GF-D8 (cell line): ENCODE measurements at places on chromosomes 2 and 18.

GRCh38 chr18:57603871-57604270 lies 17.4 kb upstream of the FECH start:
- DNase-seq: no peak

GRCh38 chr2:38560092-38560491 lies 42.6 kb downstream of the HNRNPLL start:
- DNase-seq: no peak

- no peak for DNase-seq
Measured at GRCh38 chr18:61690418-61691138, 202.2 kb downstream of the RNF152 start.

- peak; percentile 99 for DNase-seq
Measured at GRCh38 chr18:63098018-63098981, 221.3 kb downstream of the BCL2 start.

GRCh38 chr18:25669741-25670140 lies 317.8 kb upstream of the ZNF521 start:
- DNase-seq: no peak

- DNase-seq: no peak
Measured at GRCh38 chr2:73386342-73386868, 769 bp downstream of the ALMS1 start.
